ENCODE measurements at places on chromosomes 6 and 20. TPM values are rescaled to one million over a fixed set of nuclear protein-coding genes. Genes with fewer than 3 reads are reported as not detected.

GRCh38 chr6:4413073-4413472 lies 277.7 kb upstream of the ECI2 start:
- DNase-seq: no peak

GRCh38 chr6:170497841-170498301 lies 55.2 kb downstream of the PSMB1 start:
- no peak for DNase-seq

PSORS1C1 gene
- 11.0 TPM for total RNA-seq

MYCT1 gene
- 6.8 TPM for total RNA-seq

DNA sequence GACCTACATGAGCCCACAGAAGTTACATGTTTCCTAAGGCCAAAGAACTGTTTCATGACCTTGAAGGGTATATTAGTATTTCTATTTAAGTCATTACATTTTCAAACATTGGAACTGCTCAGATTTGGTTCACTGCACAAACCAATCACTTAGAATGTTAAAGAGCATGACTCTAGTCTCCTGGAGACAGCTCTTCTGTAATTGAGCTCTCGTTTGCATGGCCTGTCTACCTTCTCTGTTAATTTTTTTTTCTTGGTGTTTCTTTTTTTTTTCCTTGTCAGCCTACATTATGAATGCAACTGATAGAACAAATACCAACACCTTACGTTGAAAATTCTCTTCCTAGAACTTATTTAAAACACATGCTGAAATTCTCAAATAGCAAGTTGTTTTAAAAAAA lies 860.2 kb upstream of the MAP3K7 start:
- DNase-seq: no peak

TTLL9 gene
- total RNA-seq: 0.29 TPM

- no peak for DNase-seq
Measured at GRCh38 chr6:137363805-137364138, 130.4 kb downstream of the OLIG3 start.

DNA sequence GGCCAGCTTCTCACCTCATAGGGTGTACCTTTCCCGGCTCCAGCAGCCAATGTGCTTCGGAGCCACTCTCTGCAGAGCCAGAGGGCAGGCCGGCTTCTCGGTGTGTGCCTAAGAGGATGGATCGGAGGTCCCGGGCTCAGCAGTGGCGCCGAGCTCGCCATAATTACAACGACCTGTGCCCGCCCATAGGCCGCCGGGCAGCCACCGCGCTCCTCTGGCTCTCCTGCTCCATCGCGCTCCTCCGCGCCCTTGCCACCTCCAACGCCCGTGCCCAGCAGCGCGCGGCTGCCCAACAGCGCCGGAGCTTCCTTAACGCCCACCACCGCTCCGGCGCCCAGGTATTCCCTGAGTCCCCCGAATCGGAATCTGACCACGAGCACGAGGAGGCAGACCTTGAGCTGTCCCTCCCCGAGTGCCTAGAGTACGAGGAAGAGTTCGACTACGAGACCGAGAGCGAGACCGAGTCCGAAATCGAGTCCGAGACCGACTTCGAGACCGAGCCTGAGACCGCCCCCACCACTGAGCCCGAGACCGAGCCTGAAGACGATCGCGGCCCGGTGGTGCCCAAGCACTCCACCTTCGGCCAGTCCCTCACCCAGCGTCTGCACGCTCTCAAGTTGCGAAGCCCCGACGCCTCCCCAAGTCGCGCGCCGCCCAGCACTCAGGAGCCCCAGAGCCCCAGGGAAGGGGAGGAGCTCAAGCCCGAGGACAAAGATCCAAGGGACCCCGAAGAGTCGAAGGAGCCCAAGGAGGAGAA lies 10.5 kb downstream of the GNAS-AS1 start:
- no peak for DNase-seq

GRCh38 chr6:183668-184067 lies 108.6 kb upstream of the DUSP22 start:
- no peak for DNase-seq

DNA sequence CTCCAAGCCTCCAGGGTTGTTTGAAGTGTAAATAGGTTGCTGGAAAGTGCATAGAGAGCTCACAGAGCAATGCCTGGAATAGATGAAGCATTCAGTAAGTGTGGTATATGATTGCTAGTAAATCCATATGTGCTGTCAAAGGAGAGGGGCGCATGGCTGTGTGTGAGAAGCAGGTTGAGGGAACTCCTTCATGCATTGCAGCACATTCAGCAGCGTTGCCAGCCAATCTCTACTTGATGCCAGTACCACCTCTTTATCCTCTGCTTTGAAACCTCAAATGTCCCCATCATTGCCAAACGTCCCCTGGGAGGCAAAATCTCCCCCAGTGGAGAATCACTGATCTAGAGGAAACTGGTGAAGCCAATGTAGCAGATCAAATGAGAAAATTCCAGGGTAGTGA lies 82.7 kb upstream of the RALGAPA2 start:
- DNase-seq: no peak

GRCh38 chr6:157645201-157645795 lies 177.7 kb upstream of the SNX9 start:
- DNase-seq: no peak

SH3BGRL2 gene
- 64.3 TPM for total RNA-seq

TMEM200A gene
- 1.9 TPM for total RNA-seq

LY6G6C gene
- total RNA-seq: not detected

GRCh38 chr20:45258664-45259063 lies 4.3 kb upstream of the SLPI start:
- no peak for DNase-seq

- DNase-seq: no peak
Measured at GRCh38 chr6:21371061-21371460, 222.5 kb upstream of the SOX4 start.

SLPI gene
- 548 TPM for total RNA-seq

GRCh38 chr20:46112430-46113112 lies 5.5 kb upstream of the CD40 start:
- DNase-seq: no peak

DNA sequence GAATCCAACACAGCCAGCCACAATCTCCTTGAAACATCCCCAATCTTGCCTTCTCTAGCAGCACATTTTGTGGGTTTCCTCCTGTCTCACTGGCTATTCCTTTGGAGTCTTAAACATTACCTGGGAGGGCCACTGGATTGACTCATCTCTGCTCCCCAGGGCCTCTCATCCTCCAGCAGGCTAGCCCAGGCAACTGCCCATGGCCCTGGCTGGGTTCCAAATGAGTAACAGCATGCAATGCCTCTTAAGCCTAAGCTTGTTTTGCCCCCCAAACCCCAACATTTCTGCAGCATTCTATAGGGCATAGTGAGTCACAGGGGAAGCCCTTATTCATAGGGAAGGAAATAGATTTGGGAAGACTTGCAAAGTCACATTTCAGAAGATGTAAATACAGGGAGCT lies 204.9 kb downstream of the FOXA2 start:
- no peak for DNase-seq

DNA sequence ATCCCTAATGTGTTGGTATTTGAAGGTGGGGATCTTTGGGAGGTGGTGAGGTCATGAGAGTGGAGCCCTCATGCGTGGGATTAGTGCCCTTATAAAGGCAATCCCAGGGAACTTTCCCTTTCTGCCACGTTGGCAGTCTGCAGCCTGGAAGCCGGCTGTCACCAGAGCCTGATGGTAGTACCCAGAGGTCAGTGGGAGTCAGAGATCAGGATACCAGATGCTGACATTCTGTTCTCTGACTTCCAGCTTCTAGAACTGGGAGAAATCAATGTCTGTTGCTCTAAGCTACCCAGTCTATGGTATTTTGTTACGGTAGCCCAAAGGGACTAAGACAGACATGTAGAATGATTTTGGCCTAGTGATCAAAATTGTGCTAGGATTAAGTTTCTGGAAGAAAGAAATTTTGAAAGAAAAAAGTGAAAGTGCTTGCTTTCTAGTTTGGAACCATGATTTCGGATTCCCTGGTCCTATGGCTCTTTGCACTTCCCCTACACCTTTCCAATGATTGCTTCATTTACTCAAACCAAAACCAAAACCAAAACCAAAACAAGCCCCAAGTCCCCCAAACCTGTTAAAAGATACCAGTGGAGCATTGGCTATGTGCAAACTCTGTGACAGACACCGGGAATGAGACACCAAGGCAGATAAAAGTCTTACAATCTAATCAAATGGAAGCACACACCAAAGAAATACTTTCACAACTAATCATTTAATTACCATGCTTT lies 173.7 kb upstream of the ZNF217 start:
- no peak for DNase-seq

GRCh38 chr6:108574457-108575141 lies 13.9 kb downstream of the FOXO3 start:
- DNase-seq: no peak

DNA sequence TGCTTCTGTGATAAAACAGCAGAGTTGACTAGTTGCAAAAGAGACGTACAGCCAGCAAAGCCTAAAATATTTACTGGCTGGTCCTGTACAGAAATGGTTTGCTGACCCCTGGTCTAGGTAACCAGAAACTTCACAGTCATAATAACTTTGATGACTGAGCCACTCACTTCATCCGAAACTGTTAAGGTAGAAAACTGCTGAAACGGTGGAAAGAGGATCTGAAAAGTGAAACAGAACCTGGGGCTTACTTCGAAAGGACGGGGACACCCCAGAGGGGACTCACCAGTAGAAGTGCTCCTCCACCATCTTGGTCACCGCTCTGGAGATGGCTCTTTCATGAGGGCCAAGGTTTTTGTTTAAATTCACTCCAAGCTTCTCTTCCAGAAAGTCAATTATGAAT lies 16.4 kb downstream of the FAXC start:
- no peak for DNase-seq

- DNase-seq: no peak
Measured at GRCh38 chr20:36268440-36269342, 32.4 kb downstream of the AAR2 start.

HFE gene
- 19.1 TPM for total RNA-seq

GRCh38 chr6:152821525-152821924 lies 70.9 kb downstream of the VIP start:
- no peak for DNase-seq

GRCh38 chr20:50635676-50636600 lies 55.4 kb downstream of the RIPOR3 start:
- DNase-seq: peak; percentile 55

XKR7 gene
- total RNA-seq: not detected
